ENCODE measurements at places on chromosomes 11 and 22. TPM values are rescaled to one million over a fixed set of nuclear protein-coding genes. Genes with fewer than 3 reads are reported as not detected.

USP35 gene
- 3.9 TPM for total RNA-seq

TMEM41B gene
- total RNA-seq: 41.6 TPM

MPPED2 gene
- 0.16 TPM for total RNA-seq

HTR3B gene
- 0.11 TPM for total RNA-seq

ELMOD1 gene
- 10.7 TPM for total RNA-seq

CCDC86 gene
- total RNA-seq: 4.8 TPM

DSCAML1 gene
- 0.38 TPM for total RNA-seq

C11orf71 gene
- total RNA-seq: 17.0 TPM

SULT4A1 gene
- 34.2 TPM for total RNA-seq

FAT3 gene
- 0.73 TPM for total RNA-seq

CHCHD10 gene
- 35.7 TPM for total RNA-seq

PHOX2A gene
- 0.97 TPM for total RNA-seq

ROBO4 gene
- 0.52 TPM for total RNA-seq

SCARF2 gene
- total RNA-seq: 21.3 TPM

CDC42EP2 gene
- 5.9 TPM for total RNA-seq

RAB36 gene
- 5.7 TPM for total RNA-seq

NAP1L4 gene
- total RNA-seq: 99.7 TPM

RASL10A gene
- total RNA-seq: 1.4 TPM

RPS3 gene
- total RNA-seq: 2,077 TPM

PRR5L gene
- 0.63 TPM for total RNA-seq

CNIH2 gene
- total RNA-seq: 36.4 TPM

PDE3B gene
- 10.2 TPM for total RNA-seq

LRRC32 gene
- total RNA-seq: 0.87 TPM

SYT8 gene
- total RNA-seq: not detected

HEPN1 gene
- 16.2 TPM for total RNA-seq

NUP50 gene
- total RNA-seq: 45.1 TPM

CRYBB3 gene
- total RNA-seq: not detected

C22orf15 gene
- 0.70 TPM for total RNA-seq

CARD18 gene
- total RNA-seq: not detected

OR4C3 gene
- 0.21 TPM for total RNA-seq

OR52K2 gene
- total RNA-seq: not detected

SGSM1 gene
- total RNA-seq: 1.6 TPM

TRIM49 gene
- total RNA-seq: not detected

SLC6A5 gene
- total RNA-seq: not detected

GDPD4 gene
- not detected for total RNA-seq

CCDC73 gene
- 0.19 TPM for total RNA-seq

NXPE4 gene
- not detected for total RNA-seq

FLRT1 gene
- 0.32 TPM for total RNA-seq

LIPT2 gene
- total RNA-seq: 2.0 TPM

ANKK1 gene
- total RNA-seq: 0.25 TPM

MRGPRX3 gene
- total RNA-seq: not detected
